Umbilical cord (tissue), 2 donors: ENCODE measurements at places on chromosomes 3 and 15. TPM values are rescaled to one million over a fixed set of nuclear protein-coding genes. Genes with fewer than 3 reads are reported as not detected.

The DYNLT2B gene
- total RNA-seq = 17.3 TPM

The GASK1A gene
- 38.5 TPM for total RNA-seq

The PYGO1 gene
- total RNA-seq = 14.9 TPM

The RHOV gene
- total RNA-seq = 3.6 TPM

The PCCB gene
- total RNA-seq = 13.5 TPM

The NR2C2 gene
- 29.1 TPM for total RNA-seq

The UBE2E2 gene
- 109 TPM for total RNA-seq

The KCNH8 gene
- 1.2 TPM for total RNA-seq

The CFAP92 gene
- 2.2 TPM for total RNA-seq

The PRKCD gene
- total RNA-seq = 1.7 TPM

The SNX4 gene
- 59.7 TPM for total RNA-seq

The SAMMSON gene
- total RNA-seq = 26.2 TPM

The WWTR1 gene
- total RNA-seq = 110 TPM

The IL17RB gene
- 2.9 TPM for total RNA-seq

The ACSBG1 gene
- 1.2 TPM for total RNA-seq

The SEC61A1 gene
- 147 TPM for total RNA-seq

The TGM5 gene
- total RNA-seq = 13.7 TPM

The LRRC31 gene
- total RNA-seq = not detected

The PLA2G4E gene
- 0.72 TPM for total RNA-seq

The AMIGO3 gene
- total RNA-seq = 2.4 TPM

The IGDCC3 gene
- total RNA-seq = 2.6 TPM

The LCTL gene
- total RNA-seq = 0.48 TPM

The PLSCR5 gene
- total RNA-seq = 6.0 TPM

The STAB1 gene
- 143 TPM for total RNA-seq

The SLCO3A1 gene
- total RNA-seq = 10.1 TPM

The DUOXA1 gene
- total RNA-seq = 3.1 TPM

The THAP10 gene
- total RNA-seq = 6.0 TPM

The SNRPN gene
- total RNA-seq = 97.7 TPM

The HCLS1 gene
- 31.3 TPM for total RNA-seq

The OXTR gene
- 57.5 TPM for total RNA-seq

The PLD1 gene
- total RNA-seq = 59.7 TPM

The GNAT1 gene
- not detected for total RNA-seq

The INAFM2 gene
- total RNA-seq = 26.7 TPM

The KCNMB2 gene
- 15.2 TPM for total RNA-seq

The DPPA4 gene
- total RNA-seq = 7.5 TPM

The FBN1 gene
- 1,693 TPM for total RNA-seq

The FES gene
- 30.8 TPM for total RNA-seq

The TMEM207 gene
- total RNA-seq = 1.2 TPM

The RBP2 gene
- total RNA-seq = not detected

The TMEM266 gene
- total RNA-seq = 1.4 TPM

The LIPC gene
- 2.9 TPM for total RNA-seq

The TRIM69 gene
- total RNA-seq = 19.0 TPM

The FBXW12 gene
- 6.0 TPM for total RNA-seq

The FBLN2 gene
- total RNA-seq = 309 TPM

The BLOC1S6 gene
- 90.3 TPM for total RNA-seq

The CRELD1 gene
- 31.5 TPM for total RNA-seq

The TPRG1 gene
- 13.5 TPM for total RNA-seq

The RBPMS2 gene
- 7.0 TPM for total RNA-seq

The PCSK6 gene
- 22.6 TPM for total RNA-seq

The CADPS gene
- 10.1 TPM for total RNA-seq

The TRAIP gene
- total RNA-seq = not detected
